ENCODE measurements at places on chromosomes 12 and 14.

DNA sequence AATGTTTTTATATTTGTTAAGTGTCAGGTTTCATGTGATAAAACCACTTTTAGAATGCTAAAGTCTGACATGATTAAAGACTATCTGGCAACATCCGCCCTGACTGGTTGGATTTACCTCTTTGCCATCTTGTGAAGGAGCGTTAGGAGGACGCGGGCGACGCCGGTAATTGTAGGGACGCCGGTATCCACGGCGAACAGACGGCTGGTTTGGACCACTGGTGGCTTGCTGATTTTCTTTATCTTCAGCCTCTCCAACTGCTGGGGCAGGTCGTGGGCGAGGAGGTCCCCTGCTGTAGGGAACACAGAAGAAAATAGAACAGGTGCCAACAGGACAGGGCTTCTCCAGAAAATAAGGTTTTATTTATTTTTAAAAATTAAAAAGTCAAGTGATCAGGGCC is 21.3 kb downstream of the YBX3 start:
- no peak for DNase-seq

- no peak for DNase-seq
Measured at GRCh38 chr14:66398437-66398836, 87.7 kb upstream of the CCDC196 start.

- DNase-seq = no peak
Measured at GRCh38 chr12:93541578-93542225, 30.8 kb upstream of the SOCS2 start.

DNA sequence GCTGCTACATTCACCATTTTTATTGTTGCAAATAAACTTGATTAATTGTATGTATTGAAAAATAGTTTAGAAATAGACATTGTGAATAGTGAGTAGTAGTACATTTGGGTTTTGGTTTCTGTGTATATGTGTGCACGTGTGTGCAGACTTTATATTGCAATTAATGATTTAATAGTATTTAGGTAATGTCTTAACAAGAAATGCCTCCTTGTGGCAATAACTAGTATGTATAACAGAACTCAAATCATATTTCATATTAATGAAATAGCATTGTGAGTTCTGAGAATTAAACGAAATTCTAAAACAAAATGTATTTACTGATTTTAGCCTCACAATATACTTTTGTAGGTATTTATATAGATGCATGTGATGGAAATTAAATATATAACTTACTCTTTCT is 100.1 kb downstream of the SCAF11 start:
- no peak for DNase-seq

All from skin of body (tissue), 3 donors.